Hepatocyte (in vitro differentiated cells): ENCODE measurements at places on chromosomes 3 and 15. TPM values are rescaled to one million over a fixed set of nuclear protein-coding genes. Genes with fewer than 3 reads are reported as not detected.

AMT gene
- 19.0 and 26.5 TPM in 2 replicates for total RNA-seq

GPR62 gene
- total RNA-seq = not detected in 2 replicates

CSK gene
- 15.8 and 16.9 TPM in 2 replicates for total RNA-seq

CD276 gene
- total RNA-seq = 94.4 and 106 TPM in 2 replicates

DAZL gene
- total RNA-seq = 0.33 TPM in 1 of 2 replicates, not detected in the other

CLPX gene
- 53.4 and 53.5 TPM in 2 replicates for total RNA-seq

KIF23 gene
- total RNA-seq = 12.0 and 13.9 TPM in 2 replicates

DNA sequence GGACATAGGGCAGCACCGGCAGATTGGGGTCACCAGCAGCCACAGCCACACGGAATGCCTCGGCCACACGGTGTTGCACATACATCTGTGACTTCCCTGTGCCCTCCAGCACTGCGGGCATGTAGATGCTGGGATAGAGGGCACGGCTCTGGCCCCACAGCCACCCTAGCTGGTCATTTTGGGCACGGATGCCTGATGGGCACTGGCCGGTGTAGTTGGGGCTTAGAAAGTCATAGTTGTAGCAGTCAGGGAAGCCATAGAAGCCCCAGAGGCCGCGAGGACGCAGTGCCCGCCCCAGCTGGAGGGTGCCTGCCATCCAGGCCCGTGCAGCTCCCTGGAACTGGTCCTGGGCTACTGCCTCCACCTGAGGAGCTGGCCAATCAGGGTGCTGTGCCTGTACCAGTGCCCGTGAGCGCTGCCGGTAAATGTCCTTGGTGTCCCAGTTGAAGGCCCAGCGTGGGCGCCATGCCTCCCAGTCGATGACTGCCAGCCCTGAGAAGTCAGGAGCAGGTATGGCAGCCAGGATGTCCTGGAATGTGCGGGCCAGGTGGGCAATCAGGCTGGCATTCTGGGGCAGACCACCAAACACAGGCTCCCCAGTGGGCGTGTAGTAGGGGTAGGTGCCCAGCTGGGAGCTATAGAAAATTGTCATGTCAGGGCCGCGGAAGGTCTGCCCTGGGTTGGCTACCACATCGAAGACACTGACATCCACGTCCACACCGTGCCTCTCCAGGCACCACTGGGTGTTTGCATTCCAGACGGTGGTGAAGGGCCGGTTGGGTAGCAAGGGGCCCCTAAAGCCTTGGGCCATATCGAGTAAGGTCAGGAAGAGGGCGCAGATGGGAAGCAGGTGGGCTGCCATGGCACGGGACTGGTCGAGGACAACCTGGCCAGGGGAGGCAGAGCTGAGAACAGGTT is 1.0 kb downstream of the HYAL1 start:
- peak overlapping the region; percentile 73 for H3K27ac ChIP-seq
- H3K36me3 ChIP-seq = no peaks in the 10 kb centered on the region
- H3K27me3 ChIP-seq = no peaks in the 10 kb centered on the region
- no peak overlapping the region for H3K4me3 ChIP-seq

DNA sequence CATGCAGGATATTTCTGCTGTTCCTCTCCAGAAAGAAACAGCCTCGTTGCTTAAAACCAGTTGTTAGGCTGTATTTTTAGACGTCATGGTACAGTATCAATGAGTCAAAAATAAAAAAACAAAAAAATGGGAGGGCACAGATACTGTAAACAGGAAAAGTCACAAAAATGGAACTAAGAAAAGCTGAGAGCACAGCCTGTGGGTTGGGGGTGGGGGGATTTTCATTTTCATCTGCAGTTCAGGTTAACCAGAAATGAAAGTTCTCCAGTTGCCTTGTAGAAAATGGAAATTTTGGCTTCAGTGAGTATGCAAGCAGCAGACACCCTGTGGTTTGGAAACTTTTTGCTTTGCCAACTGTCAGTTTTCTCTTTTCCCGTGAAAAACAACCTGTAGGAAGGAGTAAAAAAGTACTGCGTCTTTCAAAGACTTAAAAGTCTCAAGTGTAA is 59.0 kb downstream of the FRMD4B start:
- no peaks in the 10 kb centered on the region for H3K4me1 ChIP-seq
- no peaks in the 10 kb centered on the region for H3K27me3 ChIP-seq
- no peak overlapping the region for H3K27ac ChIP-seq
- no peak for DNase-seq

DNA sequence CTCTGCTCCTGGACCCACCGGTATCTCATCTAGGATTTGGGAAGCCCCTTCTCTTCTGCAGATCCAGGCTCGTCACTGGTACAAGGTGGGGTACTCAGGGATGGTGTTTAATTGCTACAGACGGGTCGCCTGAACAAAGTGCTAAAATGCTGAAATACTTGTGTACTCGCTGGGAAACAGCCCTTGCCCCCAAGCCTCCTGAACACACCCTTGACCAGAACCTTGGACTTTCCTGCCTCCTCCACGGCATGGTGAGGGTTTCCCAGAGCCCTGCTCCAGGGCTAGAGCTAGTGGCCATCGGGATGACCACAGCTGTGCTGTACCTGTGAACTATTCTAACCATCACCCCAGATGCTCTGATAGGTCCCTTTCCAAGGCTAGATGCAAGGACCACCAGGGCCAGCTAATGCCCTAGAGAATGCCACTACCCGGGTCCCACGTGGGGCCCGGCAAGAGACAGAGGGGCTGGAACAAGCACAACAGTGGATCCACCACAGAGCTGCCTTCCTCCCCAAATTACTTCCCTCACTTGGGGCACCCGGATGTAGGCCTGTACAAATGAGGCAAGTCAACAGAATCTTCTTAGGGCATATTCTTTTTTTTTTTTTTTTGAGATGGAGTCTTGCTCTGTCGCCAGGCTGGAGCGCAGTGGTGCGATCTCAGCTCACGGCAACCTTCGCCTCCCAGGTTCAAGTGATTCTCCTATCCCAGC is 267.3 kb downstream of the FOXP1 start:
- H3K27me3 ChIP-seq = no peaks in the 10 kb centered on the region
- peak overlapping the region; percentile 16 for H3K27ac ChIP-seq
- DNase-seq = no peak
- no peaks in the 10 kb centered on the region for H3K36me3 ChIP-seq
- peaks cover 36% of the 10 kb centered on the region for H3K4me1 ChIP-seq
- no peak overlapping the region for H3K4me3 ChIP-seq

DNA sequence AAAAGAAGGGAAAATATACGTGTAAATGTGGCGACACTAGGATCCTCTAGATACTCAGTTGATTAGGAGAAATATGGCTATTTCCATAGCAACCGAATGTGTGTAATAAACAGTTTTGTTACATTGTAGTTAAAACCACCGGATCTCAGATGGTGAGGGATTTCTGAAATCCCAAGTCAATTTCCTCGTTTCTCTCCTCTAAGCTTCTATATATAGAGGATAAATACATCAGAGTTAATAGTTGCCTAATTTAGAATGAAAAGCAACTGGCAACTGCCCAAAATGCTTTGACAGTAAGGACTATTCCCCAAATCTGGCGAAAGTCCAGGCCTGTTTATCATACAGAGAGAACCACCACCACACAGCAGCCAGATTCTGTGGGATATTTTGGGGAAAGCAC is 112.6 kb downstream of the GABRB3 start:
- no peak overlapping the region for H3K27ac ChIP-seq
- H3K27me3 ChIP-seq = no peaks in the 10 kb centered on the region
- DNase-seq = no peak

- no peaks in the 10 kb centered on the region for H3K4me1 ChIP-seq
- DNase-seq = no peak
- no peaks in the 10 kb centered on the region for H3K27me3 ChIP-seq
- H3K36me3 ChIP-seq = no peaks in the 10 kb centered on the region
- no peak overlapping the region for H3K27ac ChIP-seq
These were observed 845.5 kb downstream of the ROBO2 start for GRCh38 chr3:77885381-77885780.

DNA sequence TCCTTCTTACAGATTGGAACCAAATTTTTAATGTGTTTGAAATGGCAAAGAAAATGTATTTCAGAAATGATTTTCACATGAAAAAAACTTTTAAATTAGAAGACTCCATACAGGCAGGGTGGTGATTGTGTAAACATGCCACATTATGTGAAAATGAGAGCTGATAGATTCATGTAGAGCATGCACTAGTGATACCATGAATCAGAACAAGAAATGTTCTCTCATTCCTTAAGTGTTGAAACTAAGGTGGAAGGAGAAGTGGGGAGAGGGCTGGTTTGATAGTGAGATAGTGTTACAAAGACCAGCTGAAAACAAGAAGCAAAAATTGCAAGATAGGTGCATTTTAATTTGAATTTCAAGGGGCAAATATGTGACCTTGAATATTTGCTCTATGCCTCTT is 100.3 kb downstream of the CCNL1 start:
- H3K27ac ChIP-seq = no peak overlapping the region
- H3K27me3 ChIP-seq = no peaks in the 10 kb centered on the region
- DNase-seq = no peak
- H3K4me3 ChIP-seq = no peak overlapping the region
- no peaks in the 10 kb centered on the region for H3K4me1 ChIP-seq

DNA sequence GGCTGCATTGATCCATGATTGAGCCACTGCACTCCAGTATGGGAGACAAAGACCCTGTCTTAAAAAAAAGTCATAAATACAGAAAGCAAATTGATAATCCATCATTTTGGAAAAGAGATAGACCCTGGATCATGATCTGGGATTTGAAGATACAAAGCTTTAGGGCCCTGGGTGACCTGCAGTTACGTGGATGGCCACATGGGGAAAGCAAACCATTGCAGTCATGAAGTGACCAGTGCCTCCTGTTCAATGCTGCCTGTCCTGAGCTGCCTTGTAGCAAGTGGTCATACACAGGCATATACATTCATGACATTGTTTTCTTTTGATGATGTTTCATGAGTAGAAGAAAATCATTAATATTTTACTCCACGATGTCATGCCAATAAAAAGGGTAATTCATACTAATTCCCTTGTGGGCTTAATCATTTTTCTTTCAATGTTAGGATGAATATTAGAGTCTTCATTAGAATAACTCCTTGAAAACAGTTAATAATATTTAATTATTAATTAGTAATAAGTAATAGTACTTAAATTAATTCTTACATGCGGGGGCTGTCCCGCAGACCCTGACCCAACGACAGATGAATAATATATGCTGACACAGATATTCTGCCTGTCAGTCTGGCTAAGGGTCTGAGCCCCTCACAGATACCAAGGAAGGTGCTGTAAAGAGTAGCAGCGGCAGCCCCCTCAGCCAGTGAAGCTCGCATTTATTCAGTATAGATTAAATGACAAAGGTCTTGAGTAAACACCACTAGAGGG is 109.0 kb upstream of the UNC13C start:
- H3K27me3 ChIP-seq = no peaks in the 10 kb centered on the region
- H3K36me3 ChIP-seq = no peaks in the 10 kb centered on the region
- no peak overlapping the region for H3K4me3 ChIP-seq
- no peaks in the 10 kb centered on the region for H3K4me1 ChIP-seq
- H3K27ac ChIP-seq = no peak overlapping the region

- H3K27me3 ChIP-seq = no peaks in the 10 kb centered on the region
- no peak overlapping the region for H3K27ac ChIP-seq
- DNase-seq = no peak
- H3K4me3 ChIP-seq = no peak overlapping the region
- H3K4me1 ChIP-seq = no peaks in the 10 kb centered on the region
- no peaks in the 10 kb centered on the region for H3K36me3 ChIP-seq
These were observed 24.8 kb upstream of the MBNL1 start for GRCh38 chr3:152243721-152244516.

DNA sequence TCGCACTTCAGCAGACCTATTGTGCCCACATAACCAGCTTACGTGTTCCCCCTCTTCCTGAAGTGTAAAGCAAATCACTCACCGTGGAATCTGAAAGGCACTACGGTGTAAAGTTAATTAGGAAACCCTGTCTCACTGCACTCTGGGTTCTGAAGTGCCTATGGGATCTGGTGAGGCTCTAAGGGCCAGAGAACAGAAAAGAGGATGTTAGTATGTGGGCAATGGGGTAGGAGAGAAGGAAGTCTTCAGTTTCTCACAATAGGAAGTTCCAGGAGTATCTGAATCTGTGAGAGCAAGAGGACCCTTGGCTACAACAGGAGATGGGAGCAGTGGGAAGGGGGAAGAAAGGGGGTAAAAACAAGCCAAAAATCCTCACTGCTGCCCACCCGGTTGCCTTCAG is 71.4 kb downstream of the ITGB5 start:
- peak overlapping the region; percentile 84 for H3K27ac ChIP-seq
- peaks cover under 1% of the 10 kb centered on the region for H3K36me3 ChIP-seq
- peaks cover 61% of the 10 kb centered on the region for H3K4me1 ChIP-seq
- H3K27me3 ChIP-seq = no peaks in the 10 kb centered on the region

- H3K4me1 ChIP-seq = peaks cover 5% of the 10 kb centered on the region
- H3K4me3 ChIP-seq = no peak overlapping the region
- no peak overlapping the region for H3K27ac ChIP-seq
- no peak for DNase-seq
These were observed 243.9 kb downstream of the ZBTB20 start for GRCh38 chr3:114903213-114903612.

GRCh38 chr3:15430624-15431023 is 3.2 kb downstream of the EAF1 start:
- H3K27ac ChIP-seq = no peak overlapping the region
- no peaks in the 10 kb centered on the region for H3K36me3 ChIP-seq
- H3K4me1 ChIP-seq = peaks cover 25% of the 10 kb centered on the region
- no peak overlapping the region for H3K4me3 ChIP-seq
- H3K27me3 ChIP-seq = no peaks in the 10 kb centered on the region
- no peak for DNase-seq

DNA sequence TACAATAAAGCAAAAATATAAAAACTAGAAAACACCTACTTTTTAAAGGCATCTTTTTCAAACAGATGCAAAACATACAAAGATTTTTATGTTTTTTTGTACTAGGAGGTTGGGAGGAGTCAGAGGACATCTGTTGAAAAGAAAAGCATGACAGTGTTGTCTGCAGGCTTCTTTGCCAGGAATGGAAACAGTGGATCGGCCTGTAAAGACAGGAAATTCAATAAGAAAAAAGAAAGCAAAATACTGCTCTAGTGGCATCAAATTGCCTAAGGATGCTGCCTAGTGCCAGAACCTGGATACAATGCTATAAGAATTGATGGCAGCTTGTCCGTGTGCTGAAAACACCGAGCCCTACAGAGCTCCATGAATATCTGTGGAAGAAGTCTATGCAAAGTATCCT is 69.9 kb downstream of the TBC1D5 start:
- no peak overlapping the region for H3K27ac ChIP-seq
- no peak for DNase-seq
- H3K36me3 ChIP-seq = no peaks in the 10 kb centered on the region
- H3K4me3 ChIP-seq = no peak overlapping the region
- no peaks in the 10 kb centered on the region for H3K27me3 ChIP-seq

- H3K27ac ChIP-seq = no peak overlapping the region
- H3K4me1 ChIP-seq = no peaks in the 10 kb centered on the region
- no peaks in the 10 kb centered on the region for H3K27me3 ChIP-seq
- no peak overlapping the region for H3K4me3 ChIP-seq
- peak; percentile 19 for DNase-seq
These were observed 428.3 kb downstream of the CNTN4 start for GRCh38 chr3:2526926-2527325.

- no peaks in the 10 kb centered on the region for H3K36me3 ChIP-seq
- H3K27ac ChIP-seq = no peak overlapping the region
- no peaks in the 10 kb centered on the region for H3K27me3 ChIP-seq
- H3K4me3 ChIP-seq = no peak overlapping the region
- H3K4me1 ChIP-seq = peaks cover 27% of the 10 kb centered on the region
- DNase-seq = no peak
These were observed 47.2 kb downstream of the LIMD1 start for GRCh38 chr3:45641756-45642155.

- peaks cover 25% of the 10 kb centered on the region for H3K27me3 ChIP-seq
- peak; percentile 84 for DNase-seq
- H3K36me3 ChIP-seq = no peaks in the 10 kb centered on the region
- H3K4me1 ChIP-seq = no peaks in the 10 kb centered on the region
- H3K27ac ChIP-seq = peak within 1 kb of the TSS; percentile 86
- H3K4me3 ChIP-seq = peak within 1 kb of the TSS; percentile 82
These were observed at the start of gene FBN1 for GRCh38 chr15:48645558-48646330. Gene FBN1, minus strand, starts transcription at chr15:48645709. Its CDS starts 940 bp downstream, at chr15:48644769.

- no peak overlapping the region for H3K27ac ChIP-seq
- DNase-seq = no peak
- no peak overlapping the region for H3K4me3 ChIP-seq
- no peaks in the 10 kb centered on the region for H3K36me3 ChIP-seq
- no peaks in the 10 kb centered on the region for H3K27me3 ChIP-seq
These were observed 190.3 kb downstream of the XXYLT1 start for GRCh38 chr3:195080571-195081151.
